ENCODE measurements at places on chromosomes 2 and 18.

- DNase-seq, result no peak
Observed at GRCh38 chr18:45548614-45549013, 66.7 kb upstream of the SLC14A2 start.

DNA sequence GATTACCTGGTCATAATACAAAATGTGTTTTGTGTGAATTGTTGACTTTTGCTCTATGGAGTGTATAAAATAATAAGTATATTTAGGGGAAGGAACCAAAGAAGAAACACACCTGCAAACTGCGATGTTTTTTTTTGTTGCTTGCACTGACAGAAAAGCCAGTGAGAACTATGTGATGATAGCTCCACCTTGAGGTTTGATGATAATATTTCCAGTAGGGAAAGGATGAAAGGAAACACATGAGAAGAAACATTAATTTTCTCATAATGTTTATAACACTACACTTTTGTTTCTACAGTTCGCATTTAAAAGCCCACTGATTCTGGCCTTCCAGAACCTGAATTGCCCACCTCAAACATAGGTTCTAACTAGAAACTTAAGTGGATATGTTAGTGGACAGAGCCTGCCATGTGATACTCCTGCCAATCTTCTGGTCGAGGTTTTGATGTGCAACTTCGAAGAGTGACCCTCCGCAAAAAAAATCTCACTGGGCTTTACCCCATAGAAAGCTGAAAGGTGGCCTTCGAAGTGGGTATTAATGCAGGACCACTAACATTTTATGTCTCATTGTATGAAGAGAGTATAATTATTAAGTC, 476.4 kb upstream of the SPHKAP start:
- peak; percentile 21 for DNase-seq

- no peak for DNase-seq
Observed at GRCh38 chr18:59748628-59749360, 51.6 kb upstream of the CCBE1 start.

GRCh38 chr18:76498064-76498463, 3.0 kb upstream of the ZNF516 start:
- DNase-seq, result no peak

DNA sequence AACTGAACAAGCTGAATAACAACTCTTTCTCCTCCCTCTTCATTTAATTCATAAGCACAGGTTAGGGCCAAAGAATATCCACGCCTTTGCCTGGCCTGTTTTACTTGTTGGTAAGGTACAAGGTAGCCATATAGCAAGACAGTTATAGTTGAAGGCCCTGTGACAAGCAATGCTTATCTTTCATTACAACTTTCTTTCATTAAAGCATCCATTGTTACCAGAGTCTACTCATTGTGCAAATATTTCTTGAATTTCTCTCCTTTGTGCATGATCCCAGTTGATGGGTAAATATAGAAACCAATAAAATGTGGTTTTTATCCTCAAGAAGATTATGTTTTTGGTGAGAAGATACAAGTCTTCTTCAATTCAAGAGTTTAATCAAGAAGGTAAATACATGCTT, 140.2 kb downstream of the UBE2E3 start:
- no peak for DNase-seq

DNA sequence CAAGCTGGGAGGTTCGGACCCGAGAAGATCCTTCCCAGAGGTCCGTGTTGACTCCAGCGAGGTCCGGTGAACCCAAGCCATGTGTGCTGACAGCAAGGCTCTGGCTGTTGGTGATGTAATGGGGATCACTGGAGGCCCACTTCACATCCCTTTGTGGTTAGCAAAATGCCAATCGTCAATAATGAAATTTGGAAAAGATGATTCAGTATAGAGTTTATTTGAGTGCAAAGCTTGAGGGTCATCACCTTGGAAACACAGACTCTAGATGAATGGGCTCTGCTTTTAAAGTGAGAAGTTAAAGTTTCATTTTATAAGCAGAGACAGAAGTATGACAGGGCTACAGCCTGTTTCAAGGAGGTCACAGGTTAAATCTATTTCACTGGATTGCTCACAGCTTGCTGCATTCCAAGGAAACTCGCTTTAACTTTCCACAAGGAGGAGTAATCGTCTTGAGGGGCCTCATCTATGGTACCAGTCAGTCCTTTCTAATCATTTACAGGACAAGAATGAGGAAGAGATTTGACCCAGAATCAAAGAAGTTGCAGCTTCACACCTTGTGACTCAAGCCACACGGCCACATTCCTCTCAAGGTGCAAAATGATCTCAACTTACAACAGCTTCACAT, 140.5 kb downstream of the TPO start:
- DNase-seq, result no peak

DNA sequence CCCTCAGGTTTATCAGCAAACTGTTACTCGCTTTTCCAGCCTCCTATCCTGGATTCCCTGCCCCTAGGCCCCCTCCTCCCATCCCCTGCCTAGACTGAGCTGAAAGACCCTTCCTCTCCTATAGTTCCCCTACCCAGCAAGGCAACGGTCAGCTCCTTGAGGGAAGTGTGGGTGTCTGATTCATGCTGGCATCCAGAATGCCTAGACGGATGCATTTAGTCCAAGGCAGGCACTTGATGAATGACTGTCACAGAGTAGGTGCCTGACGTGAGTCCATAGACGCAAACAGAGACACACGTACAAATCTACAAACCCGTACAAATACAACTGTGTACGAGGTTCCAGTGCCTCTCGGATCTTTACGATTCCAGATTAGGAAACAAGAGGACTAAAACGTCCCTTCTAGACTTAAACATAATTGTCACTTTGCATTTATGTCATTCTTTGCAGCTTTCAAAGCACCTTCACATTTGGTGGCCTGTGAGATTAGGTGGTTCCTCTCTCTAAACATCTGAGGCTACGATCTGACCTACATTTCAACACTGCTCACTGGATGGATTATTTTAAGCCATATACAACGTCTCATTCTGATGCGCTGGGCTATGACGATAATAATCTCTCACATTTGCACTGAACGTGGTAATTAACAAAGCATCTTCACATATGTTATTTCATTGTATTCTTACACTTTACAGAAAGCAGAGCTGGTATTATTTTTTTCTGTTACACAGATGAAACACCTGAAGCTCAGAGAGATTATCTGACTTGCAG, 36.7 kb downstream of the DNMT3A start:
- no peak for DNase-seq

DNA sequence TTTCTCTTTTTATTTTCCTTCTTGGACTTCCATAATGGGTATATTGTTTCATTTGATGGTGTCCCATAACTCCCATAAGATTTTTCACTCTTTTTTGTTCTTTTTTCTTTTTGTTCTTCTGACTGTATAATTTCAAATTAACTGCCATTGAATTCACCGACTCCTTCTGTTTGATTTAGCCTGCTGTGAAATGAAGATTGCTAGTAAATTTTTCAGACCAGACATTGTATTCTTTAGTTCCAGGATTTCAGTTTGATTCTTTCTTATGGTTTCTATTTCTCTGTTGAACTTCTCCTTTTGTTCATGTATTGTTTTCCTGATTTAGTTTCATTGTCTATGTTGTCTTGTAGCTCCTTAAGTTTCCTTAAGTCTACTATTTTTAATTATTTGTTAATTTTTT, 87.6 kb upstream of the SPOPL start:
- DNase-seq, result no peak

DNA sequence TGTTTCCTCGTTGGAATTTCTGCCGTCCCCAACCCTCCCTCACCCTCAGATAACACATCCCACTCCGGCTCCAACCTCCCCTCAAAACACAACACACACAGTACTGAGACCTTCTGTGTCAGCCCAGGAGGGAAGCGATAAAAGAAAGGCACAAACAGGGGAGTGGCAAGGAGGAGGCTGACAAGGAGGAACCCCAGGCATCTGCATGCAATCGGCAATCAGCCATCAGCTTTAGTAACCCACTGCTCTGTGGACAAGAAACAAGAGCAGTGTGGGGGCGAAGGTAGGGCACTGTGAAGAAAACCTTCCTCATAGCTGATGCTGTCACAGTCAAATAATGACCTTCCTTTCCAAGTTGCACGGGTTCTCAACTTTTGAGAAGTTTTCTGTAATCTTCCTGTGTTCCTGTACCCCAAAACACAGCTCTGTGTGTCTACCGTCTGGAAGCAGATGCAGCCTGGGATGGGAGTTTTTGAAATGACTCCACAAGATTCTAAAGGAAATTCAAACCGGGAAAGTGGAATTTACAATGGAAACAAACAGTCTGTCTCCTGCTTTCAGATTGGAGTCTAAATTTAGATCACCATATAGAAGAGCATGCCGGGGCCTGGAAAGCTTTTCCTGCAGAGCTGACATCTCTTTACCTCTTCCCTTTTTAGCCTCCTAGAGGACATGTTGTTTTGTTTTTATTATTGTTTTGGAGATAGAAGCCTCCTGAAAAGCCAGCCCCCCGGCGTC, 16.4 kb upstream of the LPIN2 start:
- DNase-seq, result no peak

DNA sequence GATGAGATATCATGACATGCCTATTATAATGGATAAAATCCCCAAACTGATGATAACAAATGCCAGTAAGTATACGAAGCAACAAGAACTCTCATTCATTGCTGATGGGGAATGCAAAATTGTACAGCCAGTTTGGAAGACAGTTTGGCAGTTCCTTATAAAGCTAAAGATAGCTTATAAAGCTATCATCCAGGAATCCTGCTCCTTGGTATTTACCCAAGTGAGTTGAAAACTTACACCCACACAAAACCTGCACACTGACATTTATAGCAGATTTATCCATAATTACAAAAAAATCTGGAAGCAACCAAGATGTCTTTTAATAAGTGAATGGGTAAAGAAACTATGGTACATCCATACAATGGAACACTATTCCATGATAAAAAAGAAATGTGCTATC, 59.5 kb upstream of the FAM124B start:
- no peak for DNase-seq

DNA sequence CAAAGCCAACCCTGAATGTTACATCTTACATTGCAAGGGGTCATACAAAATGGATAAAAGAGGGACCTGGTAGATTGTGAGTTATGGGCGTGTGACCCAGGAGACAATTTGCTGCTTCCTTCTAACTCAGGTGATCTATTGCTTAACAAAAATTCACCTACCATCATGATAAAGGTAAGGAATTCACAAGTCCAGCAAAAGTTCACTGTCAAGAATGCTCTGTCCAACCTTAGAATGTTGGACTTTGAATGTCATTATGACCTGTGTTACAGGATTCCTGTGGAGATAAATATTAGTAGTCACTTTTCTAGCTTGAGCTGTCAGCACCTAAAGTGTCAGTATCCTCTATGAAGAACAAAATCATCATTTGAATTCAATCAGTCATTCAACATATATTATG, 7.9 kb upstream of the KLF7 start:
- DNase-seq, result no peak

GRCh38 chr18:57801761-57802212, 1.3 kb downstream of the ATP8B1 start:
- no peak for DNase-seq

- DNase-seq, result no peak
Observed at GRCh38 chr2:98468621-98469236, 24.1 kb downstream of the INPP4A start.

GRCh38 chr18:49697757-49698524, 115.4 kb downstream of the ACAA2 start:
- no peak for DNase-seq

GRCh38 chr2:189210250-189211087, 30.9 kb upstream of the COL5A2 start:
- DNase-seq, result no peak

DNA sequence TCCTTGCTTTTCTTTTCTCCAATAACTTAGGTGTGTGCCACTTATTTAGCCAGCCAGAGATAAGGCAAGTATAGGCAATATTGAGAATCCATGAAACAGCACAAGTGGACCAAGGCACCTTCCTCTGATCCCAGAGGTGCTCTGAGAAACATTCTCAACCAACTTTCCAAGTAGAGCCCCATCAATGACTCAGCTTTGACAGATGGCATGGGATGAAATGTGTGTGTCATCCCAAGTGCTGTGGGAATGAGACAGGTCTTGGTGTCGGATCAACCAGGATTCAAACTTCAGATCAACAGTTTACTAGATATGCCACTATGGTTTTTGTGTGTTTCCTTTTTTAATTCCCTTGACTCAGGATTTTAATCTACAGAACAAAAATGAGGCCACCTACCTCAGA, 164.0 kb downstream of the GRB14 start:
- DNase-seq, result no peak

DNA sequence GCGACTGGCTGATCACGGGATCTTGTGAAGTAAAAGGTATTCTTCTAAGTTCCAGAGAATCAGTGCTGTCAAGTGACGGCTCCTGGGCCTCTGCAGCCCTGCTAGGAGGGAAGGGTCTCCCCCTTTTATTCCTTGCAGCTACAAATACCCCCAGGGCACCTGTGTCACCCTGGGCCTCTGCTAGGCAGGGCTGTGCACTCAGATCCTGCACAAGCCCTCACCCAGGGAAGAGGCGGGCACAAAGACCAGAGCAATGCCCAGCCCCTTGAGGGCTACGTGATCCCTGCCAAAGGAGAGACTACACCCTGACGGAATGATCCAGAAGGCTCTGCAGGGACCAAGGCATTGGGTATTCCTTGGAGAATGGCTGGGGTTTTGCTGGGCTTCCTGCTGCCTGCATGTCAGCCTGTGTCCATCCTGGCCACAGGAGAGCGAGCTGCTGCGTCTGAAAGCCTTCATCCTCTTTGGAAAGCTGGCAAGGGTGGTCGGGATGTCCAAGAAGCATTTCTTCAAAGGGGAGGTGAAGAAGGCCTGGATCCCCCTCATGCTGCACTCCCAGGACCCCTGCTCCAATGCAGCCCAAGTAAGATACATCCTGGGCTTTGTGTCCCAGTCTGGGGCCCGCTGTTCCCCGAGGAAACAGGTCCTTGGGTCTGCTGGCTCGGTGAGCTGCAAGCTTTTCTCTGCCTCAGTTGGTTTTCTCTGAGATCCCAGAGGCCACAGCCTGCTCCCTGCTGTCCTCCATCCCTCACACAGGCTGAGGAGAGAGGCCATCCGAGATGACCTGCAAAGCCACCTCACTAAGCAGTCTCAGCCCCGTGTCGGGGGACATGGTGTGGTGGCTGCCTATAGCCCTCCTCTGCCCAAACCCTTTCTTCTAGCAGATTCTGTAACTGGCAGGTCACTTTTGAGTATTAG, 24.9 kb downstream of the HJURP start:
- no peak for DNase-seq

DNA sequence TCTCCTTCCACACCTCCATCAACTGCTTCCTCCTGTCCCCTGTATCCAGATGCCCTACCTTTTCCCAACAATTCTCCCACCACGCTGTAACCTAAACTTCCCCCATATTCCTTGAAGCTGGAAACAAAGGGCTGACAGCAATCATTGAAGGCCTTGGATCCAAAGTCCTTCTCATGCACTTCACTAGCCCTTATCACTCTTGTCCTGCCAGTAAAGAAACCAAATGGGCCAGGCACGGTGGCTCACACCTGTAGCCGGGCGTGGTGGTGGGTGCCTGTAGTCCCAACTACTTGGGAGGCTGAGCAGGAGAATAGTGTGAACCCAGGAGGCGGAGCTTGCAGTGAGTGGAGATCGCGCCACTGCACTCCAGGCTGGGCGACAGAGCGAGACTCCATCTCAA, 11.9 kb upstream of the ADNP2 start:
- DNase-seq, result no peak
